Amniotic epithelial cell (primary cell): ENCODE measurements at places on chromosomes 7 and 10.
A peak's percentile ranks its signal among the peaks of the same experiment; 100 is the strongest.

GRCh38 chr10:48656241-48656913 lies 28.3 kb upstream of the WDFY4 start:
- peak; percentile 82 for DNase-seq

DNA sequence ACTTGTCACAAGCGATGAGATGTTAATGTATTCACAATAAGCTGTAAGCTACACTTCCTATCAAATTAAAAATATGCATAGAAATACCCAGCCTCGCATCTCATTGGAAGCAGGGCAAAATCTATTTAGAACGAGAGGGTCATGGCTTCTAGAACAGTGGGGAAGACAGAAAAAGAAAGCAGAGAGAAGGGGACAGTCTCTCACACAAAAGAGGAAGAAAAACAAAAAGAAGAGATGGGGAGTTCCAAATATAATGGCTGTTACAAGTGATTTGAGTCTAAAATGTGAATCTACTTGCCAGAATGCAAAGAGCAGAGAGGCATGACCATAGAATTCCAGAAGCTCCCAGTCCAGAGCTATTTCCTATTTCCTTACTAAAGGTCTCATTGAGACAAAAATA lies 13.8 kb downstream of the LRRN3 start:
- no peak for DNase-seq

- no peak for DNase-seq
These were observed 3.9 kb downstream of the PIK3AP1 start for GRCh38 chr10:96716390-96716789.

DNA sequence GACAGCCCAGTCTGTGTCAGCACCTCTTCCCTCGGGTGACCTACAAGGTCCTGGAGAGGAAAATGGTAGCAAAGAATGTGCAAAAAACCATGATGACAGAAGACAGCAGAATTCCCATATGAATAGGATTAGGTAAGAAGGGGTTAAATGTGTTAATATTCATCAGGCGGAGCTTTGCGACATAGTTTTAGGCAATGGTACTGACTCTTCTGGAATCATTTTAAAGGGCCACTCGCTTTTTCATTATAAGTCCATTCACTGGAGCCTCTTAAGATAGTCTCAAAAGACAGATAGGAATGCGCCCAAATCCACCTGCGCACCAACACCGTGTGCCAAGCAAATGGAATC lies 38.2 kb downstream of the DLG5 start:
- no peak for DNase-seq

- DNase-seq, result no peak
These were observed 10.1 kb downstream of the CNOT4 start for GRCh38 chr7:135499818-135500217.

DNA sequence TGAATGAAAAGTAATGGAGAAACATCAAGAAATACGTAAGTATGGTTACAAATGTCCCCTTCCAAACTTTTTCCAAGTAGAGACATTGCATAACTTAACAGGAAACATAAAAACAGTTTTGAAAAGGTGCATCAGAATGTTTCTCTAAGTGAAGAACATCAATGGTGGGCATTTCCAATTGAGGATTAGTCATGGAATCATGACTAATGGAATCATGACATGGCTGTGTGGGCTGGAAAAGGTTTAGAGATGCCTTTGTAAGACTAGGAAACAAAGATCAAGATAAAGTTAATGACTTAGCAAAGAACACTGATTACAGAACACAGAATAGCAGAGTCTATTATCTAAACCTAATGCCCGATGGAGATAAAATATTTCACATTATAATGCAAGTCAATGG lies 272.0 kb downstream of the HPSE2 start:
- DNase-seq, result peak; percentile 84

- DNase-seq, result peak; percentile 77
These were observed 33.2 kb downstream of the GNAT3 start for GRCh38 chr7:80478683-80479082.

GRCh38 chr7:112286250-112287086 lies 80.0 kb downstream of the ZNF277 start:
- no peak for DNase-seq

DNA sequence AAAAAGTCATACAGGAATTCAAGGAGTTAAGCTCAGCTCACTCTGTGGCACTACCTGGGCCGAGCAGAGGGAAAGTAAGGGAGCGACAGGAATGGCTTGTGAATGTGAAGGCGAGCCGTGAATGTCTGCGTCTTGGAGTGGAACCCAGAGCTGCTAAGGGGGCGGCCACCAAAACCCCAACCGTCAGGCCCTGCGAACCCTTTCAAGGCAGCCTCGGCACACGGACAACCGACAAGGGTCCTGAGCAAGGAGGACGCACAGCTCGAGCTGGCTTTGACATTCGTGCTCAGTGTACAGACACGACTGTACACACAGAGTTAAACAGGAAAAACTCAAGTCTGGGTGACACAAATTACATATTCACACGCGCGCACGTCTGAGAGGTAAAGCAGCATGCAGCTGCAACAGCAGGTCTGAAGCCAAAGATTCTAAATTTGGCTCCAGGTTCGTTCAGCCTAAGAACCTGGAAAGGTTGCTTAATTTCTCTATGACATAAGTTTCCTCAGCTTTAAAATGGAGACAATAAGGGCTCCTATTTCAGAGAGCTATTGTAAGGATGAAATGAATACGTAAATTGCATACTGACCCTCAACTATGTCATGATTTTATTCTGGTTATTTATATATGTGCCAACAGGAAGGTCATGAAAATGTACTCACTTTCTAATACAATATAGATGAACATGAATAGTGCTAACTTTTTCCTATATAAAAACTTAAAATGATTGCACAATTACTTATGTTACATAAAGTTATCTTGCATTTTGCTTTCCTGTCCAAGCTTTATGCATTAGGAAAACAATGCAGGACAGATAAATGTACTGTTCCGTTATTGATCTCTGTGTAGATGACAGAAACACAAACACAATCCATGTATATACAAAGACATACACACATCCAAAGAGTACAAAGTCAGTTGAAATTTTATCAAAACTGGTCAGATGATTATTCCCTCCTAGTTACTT lies 192.9 kb downstream of the ZMYND11 start:
- no peak for DNase-seq

DNA sequence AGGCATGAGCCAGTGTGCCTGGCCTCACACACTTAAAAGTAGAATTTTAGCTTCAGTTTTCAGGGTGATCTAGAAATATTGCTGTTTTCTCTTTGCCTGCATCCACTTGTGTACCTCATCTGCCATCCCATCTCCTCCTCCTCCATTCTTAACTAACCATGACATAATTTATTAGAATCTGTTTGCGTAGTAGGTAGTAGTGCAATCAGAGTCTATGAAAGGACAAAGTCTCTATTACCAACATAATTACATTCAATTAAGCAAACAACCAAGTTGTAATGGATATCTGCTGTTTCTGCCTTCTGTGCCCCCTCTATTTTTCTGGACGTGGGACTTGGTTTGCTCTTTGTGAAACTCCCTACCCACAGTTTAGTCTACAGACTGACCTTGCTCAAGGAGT lies 72.9 kb downstream of the CDK14 start:
- DNase-seq, result no peak

DNA sequence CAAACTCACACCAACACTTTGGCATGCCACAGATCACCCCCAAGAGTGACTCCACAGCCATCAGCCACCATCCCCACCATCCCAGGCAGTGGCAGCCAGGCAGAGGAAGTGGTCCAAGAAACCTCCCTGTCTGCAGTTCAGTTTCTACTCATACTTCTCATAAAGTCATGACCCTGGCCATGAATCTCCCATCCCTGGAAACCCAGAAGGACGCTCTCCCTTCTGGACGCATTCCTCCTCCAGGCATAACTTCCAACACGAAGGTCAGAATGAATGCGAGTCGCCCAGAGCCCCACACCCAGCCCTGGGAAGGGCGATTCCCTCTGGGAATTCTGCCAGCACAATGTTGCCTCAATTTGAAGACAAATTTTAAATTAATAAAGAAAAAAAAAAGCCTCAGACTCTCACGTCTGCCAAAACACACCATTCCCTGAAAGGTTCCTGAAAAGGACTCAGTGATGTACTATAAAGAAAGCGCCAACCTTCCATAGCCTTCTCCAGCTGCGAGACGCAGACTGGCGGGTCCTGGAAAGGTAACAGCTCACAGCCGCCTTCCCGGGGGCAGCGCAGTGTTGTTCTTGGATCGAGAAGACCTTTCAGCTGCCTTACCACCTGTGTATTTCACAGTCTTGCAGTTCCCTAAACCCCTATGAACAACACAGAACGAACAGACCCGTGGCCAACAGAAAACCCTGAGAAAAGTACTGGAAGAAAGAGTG lies 307.6 kb downstream of the FRMD4A start:
- DNase-seq, result peak; percentile 19

- no peak for DNase-seq
These were observed 192.8 kb upstream of the ZMIZ1 start for GRCh38 chr10:78875932-78876331.

GRCh38 chr10:88392222-88392621 lies 190.9 kb downstream of the RNLS start:
- DNase-seq, result no peak

- DNase-seq, result no peak
These were observed 15.6 kb upstream of the TAS2R41 start for GRCh38 chr7:143462045-143462444.

DNA sequence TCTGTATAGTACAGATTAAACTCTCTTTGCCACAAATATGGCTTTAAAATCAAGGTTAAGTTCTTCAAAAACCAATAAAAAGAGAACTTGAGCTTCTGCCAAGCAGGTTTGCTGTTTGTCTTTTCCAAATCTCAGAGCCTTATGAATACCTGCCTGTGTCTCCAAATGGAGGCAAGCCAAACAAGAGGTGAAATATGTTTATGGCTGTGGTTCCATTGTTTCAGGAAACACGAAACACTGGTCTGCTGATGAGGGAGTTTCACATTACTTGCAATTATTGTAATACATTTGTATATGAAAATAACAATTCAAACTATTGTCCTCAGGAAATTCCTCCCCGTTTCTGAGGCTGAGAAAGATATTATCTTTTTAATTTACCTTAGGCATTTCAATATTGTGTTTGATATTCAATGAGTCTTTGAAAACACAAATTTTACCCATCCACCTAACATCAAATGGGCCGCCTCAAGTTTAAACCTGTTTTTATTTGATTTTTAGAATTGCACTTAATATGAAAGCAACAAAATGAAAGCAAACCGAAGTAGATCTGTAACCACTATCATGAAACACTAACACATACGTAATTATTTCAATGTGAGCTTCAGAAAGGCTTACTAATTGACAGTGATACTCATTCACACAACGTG lies 359.3 kb downstream of the HGF start:
- no peak for DNase-seq

- DNase-seq, result peak; percentile 86
These were observed 29.7 kb upstream of the TAS2R16 start for GRCh38 chr7:123024989-123025758.

DNA sequence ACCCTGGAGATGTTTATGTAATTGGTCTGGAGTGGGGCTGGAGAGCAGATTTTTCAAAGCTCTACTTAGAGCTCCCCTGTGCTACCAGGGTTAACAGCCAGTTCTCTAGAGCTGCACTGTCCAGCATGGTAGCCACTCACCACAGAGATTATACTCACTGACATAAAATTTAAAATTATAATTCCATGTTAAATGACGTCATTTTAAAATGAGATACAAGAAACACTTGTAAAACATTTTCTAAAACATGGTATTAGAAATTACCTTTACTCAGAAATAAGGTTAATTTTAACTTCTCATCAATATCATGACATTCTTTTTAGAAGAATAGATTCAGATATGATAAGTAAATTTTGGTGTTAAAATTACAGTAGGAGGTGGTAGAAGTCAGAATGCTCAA lies 306.2 kb upstream of the LRRN3 start:
- DNase-seq, result no peak

DNA sequence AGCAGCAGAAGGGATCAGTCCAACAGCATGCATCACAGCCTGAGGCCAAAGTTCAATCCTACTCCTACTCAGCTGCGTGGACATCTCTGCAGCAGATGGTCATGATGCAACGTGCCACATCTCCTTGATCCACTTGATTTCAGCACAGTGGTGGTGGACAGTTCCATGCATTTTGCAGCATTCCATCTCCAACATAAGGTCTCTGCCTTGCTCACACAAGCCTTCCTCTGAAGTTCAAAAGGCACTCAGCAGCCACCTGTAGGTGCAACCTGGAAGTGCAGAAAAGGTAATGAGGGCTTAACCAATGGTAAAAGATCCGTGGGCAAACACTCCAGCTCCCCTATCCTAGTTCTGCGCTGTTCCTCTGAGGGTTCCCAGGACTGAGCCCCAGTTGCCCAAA lies 57.5 kb upstream of the CHCHD3 start:
- peak; percentile 74 for DNase-seq

- no peak for DNase-seq
These were observed 28.4 kb downstream of the GALNTL5 start for GRCh38 chr7:151984612-151985011.

- no peak for DNase-seq
These were observed 97.8 kb downstream of the CDK14 start for GRCh38 chr7:90693939-90694338.

DNA sequence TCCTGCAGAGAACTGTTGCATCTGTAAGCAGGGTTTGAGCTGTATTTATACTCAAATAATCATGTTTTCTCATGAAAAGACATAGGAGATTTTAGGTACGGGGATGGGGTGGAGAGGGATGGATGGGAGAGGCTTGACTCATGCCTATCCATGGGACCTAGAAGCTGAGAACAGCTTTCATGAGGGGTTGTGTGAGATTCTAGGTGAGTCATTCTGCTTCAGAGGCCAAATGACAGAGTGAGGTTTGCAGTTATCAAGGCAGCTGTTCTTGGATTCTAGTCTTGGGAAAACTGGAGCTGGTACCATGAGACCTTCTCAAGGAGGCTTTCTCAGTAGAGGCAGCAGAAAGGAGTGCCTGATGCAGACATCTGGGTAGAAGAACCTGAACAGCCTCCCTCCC lies 746.9 kb downstream of the TYW1 start:
- DNase-seq, result no peak

DNA sequence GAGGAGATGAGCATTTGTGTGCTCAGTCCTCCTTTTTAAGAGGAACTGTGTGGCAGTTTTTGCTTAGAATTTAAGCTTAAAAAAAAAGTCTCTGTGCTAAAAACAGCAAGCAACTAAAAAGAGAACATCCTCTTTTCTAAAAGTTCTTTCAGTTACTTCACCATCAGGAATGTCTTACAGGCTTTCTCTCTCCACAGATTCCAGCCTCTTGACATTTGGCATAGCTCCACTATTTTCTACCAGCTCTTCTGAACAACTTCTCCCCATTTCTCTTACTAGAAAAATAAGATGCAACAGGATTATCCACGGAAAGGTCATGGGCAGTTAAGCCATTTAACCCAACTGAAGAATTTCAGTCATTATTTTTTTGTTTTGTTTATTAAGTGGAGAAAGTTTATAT lies 13.2 kb downstream of the PCLO start:
- DNase-seq, result peak; percentile 17

GRCh38 chr7:38182450-38182849 lies 4.4 kb downstream of the STARD3NL start:
- peak; percentile 23 for DNase-seq

- DNase-seq, result peak; percentile 98
These were observed 495.8 kb downstream of the PARD3 start for GRCh38 chr10:34319197-34319846.

DNA sequence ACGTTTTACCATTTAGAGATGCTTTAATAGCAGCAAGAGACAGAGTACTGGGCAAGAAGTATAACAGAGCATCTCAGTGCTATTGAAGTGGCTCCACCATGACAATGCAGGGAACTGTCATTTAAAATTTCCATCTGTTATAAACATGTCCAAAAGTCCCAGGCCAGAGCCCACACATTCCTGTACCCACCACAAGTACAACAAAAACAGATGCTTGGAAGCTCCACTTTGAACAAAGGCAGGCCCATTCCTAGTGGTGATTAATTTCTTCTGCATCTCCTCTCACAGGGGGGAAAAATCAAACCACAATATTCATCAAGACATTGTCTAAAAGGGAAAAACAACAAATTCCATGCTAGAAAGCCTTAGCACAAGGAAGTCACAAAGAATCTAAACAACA lies 627.9 kb downstream of the PARD3 start:
- DNase-seq, result peak; percentile 67
